ENCODE measurements at places on chromosomes 16 and 17. TPM values are rescaled to one million over a fixed set of nuclear protein-coding genes. Genes with fewer than 3 reads are reported as not detected.

The ZNF263 gene
- total RNA-seq = 41.4 TPM

The TOM1L1 gene
- total RNA-seq = 62.3 TPM

The KRTAP3-1 gene
- total RNA-seq = not detected

The EVI2B gene
- total RNA-seq = 18.5 TPM

The CCL15 gene
- total RNA-seq = not detected

The MGAT5B gene
- total RNA-seq = 0.14 TPM

The CTRB2 gene
- 12.5 TPM for total RNA-seq

The RNU2-1 gene
- not detected for total RNA-seq

The PRCD gene
- 2.4 TPM for total RNA-seq

The CACNB1 gene
- total RNA-seq = 14.3 TPM

The SSTR5 gene
- total RNA-seq = 3.8 TPM

The PLCG2 gene
- total RNA-seq = 11.6 TPM

The GP1BA gene
- total RNA-seq = not detected

The SCARF1 gene
- total RNA-seq = 19.1 TPM

The DCTPP1 gene
- 24.0 TPM for total RNA-seq

The TK2 gene
- total RNA-seq = 55.5 TPM

The PPP1R1B gene
- total RNA-seq = 0.27 TPM

The TBX4 gene
- not detected for total RNA-seq

The SNX20 gene
- total RNA-seq = 4.6 TPM

The PRRT2 gene
- total RNA-seq = 39.4 TPM

The GPR139 gene
- not detected for total RNA-seq

The AANAT gene
- total RNA-seq = not detected

The HOXB8 gene
- total RNA-seq = not detected

The ADORA2B gene
- total RNA-seq = not detected

The HOXB6 gene
- 4.2 TPM for total RNA-seq

The PRAC2 gene
- total RNA-seq = not detected

The KCNH6 gene
- not detected for total RNA-seq

The ITGAX gene
- total RNA-seq = 9.7 TPM

The EVPLL gene
- total RNA-seq = not detected

The APOBR gene
- 3.4 TPM for total RNA-seq

The EVPL gene
- total RNA-seq = 1.6 TPM

The ZNF423 gene
- 16.2 TPM for total RNA-seq

The CRYM gene
- not detected for total RNA-seq

The CEP295NL gene
- 6.8 TPM for total RNA-seq

The DPEP2 gene
- total RNA-seq = 6.1 TPM

The TNFRSF13B gene
- not detected for total RNA-seq

The OR1A1 gene
- not detected for total RNA-seq

The SLC6A4 gene
- 1.6 TPM for total RNA-seq

The UTP18 gene
- total RNA-seq = 14.5 TPM

The GLTPD2 gene
- total RNA-seq = not detected

The CACNA1H gene
- 14.7 TPM for total RNA-seq

The NAE1 gene
- 29.6 TPM for total RNA-seq

The CPNE7 gene
- not detected for total RNA-seq

The PSMD12 gene
- 29.5 TPM for total RNA-seq

The HAS3 gene
- total RNA-seq = 2.7 TPM
